Activated T-cell treated with anti-CD3 and anti-CD28 coated beads, Interleukin-2, amount 50 U/mL, for 24 hours (primary cell): ENCODE measurements at places on chromosomes 7 and 10.
A peak's percentile ranks its signal among the peaks of the same experiment; 100 is the strongest.

- no peak for DNase-seq
These were observed 129.3 kb upstream of the ACBD5 start for GRCh38 chr10:27369880-27370279.

DNA sequence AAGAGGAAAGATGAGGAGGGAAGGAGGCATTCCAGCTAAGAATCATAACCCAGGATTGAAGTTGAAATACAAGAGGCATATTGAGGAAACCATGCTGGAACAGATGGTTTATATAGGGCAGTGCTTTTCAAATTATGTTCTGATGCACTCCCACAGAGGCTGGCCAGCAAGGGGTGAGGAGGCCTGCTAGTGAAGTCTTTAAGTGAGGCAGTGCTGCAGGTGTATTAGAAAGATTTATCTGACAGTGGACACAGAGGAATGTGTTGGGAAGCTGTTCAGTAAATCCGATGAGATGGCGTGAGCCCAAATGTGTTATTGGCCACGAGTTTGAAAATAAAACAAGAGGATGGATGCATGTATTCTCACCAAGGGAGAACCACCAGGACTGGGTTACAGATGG lies 28.6 kb downstream of the REEP3 start:
- DNase-seq = no peak

- DNase-seq = peak; percentile 8
These were observed 11.2 kb upstream of the CRYGN start for GRCh38 chr7:151451156-151451555.

DNA sequence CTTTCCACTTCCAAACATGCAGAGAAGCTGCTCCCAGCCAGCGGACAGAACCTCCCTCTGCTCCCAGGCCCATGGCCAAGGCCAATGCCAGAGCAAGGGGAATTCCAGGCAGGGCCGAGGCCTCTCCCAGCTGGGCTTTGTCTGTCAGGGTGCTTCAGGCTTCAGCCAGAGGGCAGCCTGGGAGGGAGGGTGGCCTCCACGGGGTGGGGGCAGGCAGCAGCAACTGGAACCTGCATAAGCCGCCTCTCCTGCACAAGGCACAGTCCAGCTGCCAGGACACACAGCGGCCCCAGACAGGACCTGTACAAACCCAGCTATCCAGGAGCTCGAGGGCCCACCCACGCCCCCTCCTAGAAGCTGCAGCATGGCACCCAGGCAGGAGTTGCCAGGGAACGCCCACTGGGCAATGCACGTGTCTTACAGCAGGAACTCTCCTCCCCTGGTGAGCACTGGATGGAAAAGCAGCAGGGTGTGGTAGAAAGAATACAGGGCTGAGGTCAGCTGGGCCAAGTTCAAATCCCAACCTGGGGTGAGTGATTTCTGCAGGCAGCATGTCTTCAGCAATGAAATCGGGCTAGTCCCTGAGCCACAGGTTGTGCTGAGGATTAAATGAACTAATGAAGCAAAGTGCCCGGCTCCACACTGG lies 7.6 kb downstream of the FAM53B start:
- no peak for DNase-seq

DNA sequence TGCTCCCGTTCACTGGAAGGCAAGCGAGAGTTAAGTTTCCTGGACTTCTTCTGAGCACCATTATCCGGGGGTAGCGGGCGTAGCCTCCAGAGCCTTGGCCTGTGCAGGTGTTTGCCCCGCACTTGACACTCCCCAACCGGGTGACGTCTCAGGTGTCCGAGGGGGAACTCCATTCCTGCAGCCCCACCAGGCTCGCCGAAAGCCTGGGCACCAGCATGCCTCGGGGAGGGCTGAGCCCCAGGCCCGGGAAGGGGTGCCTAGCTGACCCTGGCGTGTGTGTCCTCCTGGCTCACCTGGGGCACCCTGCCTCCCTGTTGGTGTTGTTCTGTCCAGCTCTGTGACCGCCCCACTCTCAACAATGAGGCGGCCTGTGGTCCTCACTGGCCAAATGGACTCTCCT lies 109.4 kb upstream of the GPR26 start:
- no peak for DNase-seq

GRCh38 chr10:133260895-133261725 lies 15.6 kb downstream of the ADAM8 start:
- DNase-seq = peak; percentile 82

DNA sequence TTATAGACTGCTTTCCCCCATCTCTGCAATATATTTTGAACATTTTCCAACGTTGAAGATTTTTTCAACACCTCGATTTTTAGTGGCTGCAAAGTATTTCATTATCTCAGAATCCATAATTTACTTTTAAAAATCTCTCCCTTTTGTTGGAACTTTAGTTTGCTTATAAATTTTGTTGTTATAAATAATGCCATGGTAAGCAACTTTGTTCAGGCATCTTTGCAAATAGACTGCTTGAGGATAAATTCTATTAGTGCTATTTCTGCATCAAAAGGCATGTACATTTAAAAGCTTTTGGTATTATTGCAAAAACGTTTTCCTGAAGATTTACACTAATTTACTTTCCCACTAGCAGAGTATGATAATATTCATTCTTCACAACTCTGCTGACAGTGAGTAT lies 79.4 kb downstream of the TMEM178B start:
- DNase-seq = no peak

DNA sequence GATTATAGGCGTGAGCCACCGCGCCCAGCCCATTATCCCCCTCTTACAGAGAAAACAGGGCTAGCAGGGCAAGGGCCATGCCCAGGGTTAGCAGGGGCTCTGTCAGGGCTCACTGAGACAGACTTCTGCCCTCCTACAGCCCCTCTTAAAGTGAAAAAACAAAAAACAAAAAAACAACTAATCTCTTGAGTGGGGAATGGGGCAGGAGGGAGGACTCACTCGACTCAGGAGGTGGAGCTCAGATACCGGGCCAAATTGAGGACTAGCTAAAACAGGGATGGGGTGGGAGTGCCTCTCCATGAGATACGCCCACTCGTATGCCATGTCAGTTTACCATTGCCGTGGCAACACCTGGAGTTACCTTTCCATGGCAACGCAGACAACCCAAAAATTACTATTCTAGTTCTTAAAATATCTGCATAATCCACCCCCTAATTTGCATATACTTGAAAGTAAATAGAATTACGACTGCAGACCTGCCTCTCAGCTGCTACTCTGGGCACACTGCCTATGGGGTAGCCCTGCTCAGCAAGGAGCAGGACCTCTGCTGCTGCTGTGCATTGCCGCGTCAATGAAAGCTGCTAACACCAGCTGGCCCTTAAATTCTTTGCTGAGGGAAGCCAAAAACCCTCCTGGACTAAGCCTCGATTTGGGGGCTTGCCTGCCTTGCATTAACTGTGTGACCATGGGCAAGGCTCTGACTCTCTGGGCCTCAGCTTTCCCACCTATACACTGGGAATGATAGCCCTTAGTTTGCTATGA lies 13.4 kb downstream of the SSC4D start:
- no peak for DNase-seq

DNA sequence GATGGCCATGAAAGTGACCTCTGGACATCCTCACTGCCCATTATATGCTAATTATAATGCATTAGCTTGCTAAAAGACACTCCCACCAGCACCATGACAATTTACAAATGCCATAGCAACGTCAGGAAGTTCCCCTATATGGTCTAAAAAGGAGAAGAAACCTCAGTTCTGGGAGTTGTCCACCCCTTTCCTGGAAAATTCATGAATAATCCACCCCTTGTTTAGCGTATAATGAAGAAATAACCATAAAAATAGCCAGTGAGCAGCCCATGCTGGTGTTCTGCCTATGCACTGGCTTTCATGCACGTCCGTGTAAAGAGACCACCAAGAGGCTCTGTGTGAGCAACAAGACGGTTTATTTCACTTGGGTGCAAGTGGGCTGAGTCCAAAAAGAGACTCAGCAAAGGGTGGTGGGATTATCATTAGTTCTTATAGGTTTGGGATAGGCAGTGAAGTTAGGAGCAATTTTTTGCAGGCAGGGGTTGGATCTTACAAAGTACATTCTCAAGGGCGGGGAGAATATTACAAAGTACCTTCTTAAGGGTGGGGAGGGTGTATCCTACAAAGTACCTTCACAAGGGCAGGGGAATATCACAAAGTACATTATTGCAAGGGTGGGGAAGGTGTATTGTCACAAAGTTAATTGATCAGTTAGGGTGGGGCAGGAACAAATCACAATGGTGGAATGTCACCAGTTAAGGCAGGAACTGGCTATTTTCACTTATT lies 45.6 kb downstream of the LBX1 start:
- DNase-seq = no peak

DNA sequence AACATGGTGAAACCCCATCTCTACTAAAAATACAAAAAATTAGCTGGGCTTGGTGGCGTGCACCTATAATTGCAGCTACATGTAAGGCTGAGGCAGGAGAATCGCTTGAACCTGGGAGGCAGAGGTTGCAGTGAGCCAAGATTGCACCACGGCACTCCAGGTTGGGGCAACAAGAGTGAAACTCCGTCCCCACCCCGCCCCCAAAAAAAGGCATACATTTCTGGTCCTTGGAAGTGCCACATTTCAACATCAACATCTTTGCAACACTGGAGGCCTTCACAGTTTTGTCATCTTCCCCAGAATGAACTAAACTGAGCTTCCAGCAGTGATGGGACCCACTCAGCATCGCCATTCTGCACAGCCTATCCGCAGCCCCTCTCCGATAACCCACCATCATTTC lies 36.6 kb downstream of the FAM53B start:
- no peak for DNase-seq
